ENCODE measurements at places on chromosomes 1 and 21. TPM values are rescaled to one million over a fixed set of nuclear protein-coding genes. Genes with fewer than 3 reads are reported as not detected.

GRCh38 chr1:151510020-151510405, 1.2 kb upstream of the CGN start:
- DNase-seq, result no peak

GRCh38 chr1:37021502-37021901, 12.8 kb downstream of the GRIK3 start:
- DNase-seq, result no peak

DNA sequence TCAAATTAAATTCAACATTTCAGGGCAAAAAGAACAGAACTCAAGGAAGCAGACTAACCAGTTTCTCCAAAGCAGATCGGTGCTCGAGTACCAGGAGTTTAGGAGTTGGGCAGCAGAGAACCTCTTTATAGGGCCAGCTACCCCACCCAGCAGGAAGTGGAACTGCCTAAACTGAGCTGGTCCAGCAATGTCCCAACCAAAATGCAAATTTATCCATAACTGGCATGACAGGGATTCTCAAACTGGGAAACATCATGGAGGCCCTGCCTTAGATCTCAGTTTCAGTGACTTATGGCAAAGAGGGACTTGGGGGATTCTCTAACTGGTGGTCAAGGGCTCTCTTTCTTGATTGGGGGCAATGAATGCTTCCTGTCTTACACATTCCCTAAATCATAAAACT, at the start of gene SPRR2B:
Gene SPRR2B, minus strand, starts transcription at position 101 of the 400 bp plus-strand sequence. CDS start 772 bp downstream, outside the sequence.
- DNase-seq, result no peak

DNA sequence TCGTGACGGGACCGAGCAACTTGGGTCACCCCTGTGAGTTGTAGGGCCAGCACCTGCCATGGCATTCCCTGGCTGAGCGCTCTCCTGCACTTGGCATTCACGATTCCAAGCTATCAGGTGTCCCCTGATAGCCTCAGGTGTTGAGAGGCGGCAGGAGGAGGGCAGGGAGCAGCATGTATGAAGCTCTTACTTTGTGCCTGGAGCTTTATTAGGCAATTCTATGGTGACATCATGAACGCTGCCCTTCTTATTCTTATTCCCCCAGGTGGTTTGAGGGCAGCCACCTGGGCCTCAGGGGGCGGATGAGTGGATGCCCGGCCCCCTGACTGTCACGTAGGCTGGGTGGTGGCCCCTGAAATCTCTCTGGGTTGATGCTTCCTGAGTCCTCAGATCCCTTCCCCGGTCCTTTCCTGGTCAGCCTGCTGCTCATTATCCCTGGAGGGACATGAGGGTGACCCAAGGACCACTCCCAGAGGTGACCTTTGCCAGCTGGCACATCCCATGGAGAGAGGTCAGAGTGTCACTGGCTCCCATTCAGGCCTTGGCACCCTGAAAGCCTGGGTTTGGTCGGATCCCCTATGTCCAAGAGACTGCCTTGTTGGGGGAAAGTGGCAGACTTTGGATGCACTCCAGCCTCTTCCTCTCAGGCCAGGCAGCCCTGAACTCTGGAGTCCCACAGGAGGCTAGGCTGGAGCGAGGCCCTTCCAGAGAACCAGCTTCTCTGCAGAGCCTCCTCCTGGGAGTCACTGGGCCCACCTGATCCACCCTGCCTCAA, 51.9 kb downstream of the SPSB1 start:
- no peak for DNase-seq

- DNase-seq, result no peak
Observed at GRCh38 chr1:916173-917075, 7.3 kb upstream of the SAMD11 start.

DNA sequence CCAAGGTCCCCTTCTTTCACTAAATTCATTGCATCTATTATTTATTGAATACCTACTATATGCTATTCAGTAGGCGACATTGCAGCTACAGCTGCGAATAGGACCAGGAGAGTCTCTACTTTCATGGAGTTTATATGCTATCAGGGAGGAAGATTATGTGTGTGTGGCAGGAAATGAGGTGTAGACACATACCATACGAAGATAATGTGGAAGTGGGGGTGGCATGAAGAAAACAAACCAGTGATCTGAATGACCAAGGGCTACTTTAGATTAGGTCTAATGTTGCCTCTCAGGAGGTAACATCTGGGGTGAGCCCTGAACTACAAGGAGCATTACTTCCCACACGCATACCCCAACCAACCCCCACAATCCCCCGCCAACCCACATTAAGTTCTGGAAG, 1.0 kb upstream of the PPIH start:
- no peak for DNase-seq

DNA sequence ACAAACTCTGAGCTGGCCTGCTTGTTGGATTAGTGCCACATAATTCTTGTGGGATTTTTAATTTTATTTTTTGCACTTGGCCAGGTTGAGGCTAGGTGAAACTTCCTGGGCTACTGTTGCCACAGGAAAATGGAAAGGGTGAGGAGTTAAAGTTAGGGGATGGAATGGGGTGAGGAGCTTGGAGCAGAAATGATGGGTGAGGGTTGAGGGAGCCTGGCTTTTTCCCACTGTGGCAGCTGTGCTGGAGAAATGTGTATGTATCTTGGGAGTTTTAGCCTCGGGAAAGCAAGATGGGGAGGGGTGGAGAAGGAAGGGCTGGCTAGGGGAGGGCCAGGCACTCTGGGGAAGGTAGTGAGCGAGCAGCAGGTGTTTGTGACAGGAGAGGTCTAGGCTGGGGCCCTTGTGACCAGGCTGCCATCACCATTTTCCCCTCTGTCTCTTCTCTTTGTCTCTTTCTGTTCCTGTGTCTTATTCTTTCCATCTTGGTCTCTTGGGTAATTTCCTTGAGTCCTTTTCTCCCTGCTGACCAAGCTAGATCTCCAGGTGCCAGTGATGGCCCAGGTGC, 2.0 kb downstream of the ZNF687 start:
- no peak for DNase-seq

GRCh38 chr1:42926879-42927242, 31.8 kb downstream of the SLC2A1 start:
- no peak for DNase-seq

DNA sequence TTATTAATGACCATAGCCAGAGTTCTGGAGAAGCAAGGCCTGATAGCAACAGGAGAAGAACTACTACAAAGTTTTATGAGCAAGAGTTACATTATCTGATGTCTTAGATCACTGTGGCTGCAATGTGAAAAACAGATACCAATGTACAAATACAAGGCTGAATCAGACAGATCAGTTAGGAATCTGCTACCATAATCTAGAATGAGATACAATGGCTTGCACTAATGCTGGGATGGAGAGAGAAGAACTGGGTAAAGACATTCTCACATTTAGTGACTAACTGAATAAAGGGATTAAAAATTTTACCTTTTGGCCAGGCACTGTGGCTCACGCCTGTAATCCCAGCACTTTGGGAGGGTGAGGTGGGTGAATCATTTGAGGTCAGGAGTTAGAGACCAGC, 41.3 kb downstream of the ARID4B start:
- DNase-seq, result no peak

DNA sequence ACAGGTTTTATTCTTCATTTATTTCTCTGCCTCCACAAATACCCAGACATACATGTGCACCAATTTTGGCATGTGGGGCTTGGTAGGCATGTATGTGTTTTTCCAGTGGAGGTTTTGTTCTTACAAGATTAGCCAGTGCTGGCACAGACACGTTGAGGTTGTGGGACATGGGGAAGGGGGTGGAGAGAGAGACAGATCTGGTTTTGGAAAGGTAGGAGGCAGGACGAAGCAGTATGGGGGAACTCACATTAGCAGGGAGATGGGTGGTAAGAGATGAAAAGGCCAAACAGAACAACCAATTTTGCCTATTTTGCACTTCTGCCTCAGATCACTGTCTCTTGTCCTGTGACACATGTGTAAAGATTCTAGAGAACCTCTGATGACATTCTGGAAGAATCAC, 166.1 kb upstream of the HMGB4 start:
- DNase-seq, result no peak

GRCh38 chr1:73356485-73356884, 841.5 kb downstream of the LRRIQ3 start:
- DNase-seq, result no peak

VHLL gene
- total RNA-seq, result not detected

OR2W3 gene
- 4.8 TPM for total RNA-seq

OPRD1 gene
- 1.4 TPM for total RNA-seq

DNALI1 gene
- 56.0 TPM for total RNA-seq

ZNF648 gene
- 0.99 TPM for total RNA-seq
